ENCODE measurements at places on chromosomes 16 and 17.

DNA sequence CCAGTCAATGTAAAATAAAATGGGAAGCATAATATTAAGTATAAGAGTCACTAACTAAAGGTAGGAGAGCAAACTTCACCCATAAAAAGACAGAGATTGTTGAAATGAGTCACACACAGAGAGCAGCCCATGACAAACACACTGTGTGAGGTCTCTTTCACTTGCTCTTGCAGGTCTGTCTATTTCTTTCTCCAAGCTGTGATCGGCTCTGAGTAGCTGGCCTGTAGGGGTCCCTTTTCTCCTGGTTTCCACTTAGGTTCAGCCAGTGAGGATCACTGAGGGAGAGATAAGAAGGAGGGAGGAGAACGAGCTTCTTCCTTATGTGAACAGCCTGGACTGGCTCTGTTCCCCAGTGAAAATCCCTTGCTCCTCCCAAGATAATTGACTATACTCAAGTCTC, 133.7 kb upstream of the HS3ST3A1 start:
- no peak for DNase-seq

- no peak for DNase-seq
Measured at GRCh38 chr17:32349503-32349853, 479 bp upstream of the ZNF207 start.

DNA sequence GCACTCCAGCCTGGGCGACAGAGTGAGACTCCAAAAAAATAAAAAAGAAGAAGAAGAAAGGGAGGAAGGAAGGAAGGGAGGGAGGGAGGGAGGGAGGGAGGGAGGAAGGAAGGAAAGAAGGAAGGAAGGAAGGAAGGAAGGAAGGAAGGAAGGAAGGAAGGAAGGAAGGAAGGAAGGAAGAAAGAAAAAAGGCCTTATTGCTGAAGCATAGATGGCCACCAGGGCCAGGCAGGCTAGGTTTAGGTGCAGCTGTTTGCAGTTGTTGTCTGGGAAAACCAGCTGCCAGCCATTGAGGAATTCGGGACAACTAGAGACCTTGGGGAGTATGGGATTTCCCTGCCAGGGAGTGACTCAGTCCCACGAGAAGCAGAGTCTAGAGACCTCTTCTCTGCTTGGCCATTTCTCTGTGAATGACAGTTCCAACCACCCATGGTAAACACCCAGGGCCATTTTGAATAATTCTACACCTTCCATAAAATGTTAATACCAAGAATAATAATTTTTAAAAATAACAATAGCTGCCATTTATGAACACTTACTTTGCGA, 31.0 kb downstream of the SCNN1B start:
- no peak for DNase-seq

GRCh38 chr17:2911035-2911754, 115.0 kb downstream of the RAP1GAP2 start:
- DNase-seq: no peak

DNA sequence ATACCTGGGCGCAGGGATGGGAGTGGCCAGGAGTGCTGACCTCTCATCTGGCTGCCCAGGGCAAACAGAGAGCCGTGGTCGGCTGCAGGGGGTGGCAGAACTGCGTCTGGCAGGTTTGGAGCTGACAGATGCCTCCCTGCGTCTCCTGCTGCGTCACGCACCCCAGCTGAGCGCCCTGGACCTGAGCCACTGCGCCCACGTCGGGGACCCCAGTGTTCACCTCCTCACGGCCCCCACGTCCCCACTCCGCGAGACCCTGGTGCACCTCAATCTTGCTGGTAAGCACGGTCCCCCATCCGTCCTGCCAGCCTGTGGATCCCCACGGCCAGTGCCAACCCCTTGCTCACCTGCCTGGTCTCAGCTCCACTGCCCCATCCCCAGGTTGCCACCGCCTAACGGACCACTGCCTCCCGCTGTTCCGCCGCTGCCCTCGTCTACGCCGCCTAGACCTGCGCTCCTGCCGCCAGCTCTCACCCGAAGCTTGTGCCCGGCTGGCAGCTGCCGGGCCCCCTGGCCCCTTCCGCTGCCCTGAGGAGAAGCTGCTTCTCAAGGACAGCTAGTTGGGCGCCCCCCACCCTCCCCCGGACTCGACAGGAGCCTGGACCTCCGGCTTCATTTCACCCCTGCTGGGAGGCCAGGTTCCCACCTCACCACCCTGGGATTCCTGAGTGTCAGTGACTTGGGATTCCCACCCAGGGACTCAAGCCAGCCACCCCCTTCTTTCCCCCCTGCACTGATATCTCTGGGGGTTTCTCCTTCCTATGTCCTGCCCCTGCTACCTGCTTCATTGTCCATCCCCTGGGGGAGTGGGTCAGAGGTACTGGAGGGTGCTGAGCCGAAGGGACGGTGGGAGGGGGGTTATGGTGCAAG, 2.0 kb upstream of the ORAI3 start:
- no peak for DNase-seq

All from activated CD8-positive, alpha-beta T cell treated with anti-CD3 and anti-CD28 coated beads for 36 hours (primary cell).